ENCODE measurements at places on chromosomes 1 and 21.

DNA sequence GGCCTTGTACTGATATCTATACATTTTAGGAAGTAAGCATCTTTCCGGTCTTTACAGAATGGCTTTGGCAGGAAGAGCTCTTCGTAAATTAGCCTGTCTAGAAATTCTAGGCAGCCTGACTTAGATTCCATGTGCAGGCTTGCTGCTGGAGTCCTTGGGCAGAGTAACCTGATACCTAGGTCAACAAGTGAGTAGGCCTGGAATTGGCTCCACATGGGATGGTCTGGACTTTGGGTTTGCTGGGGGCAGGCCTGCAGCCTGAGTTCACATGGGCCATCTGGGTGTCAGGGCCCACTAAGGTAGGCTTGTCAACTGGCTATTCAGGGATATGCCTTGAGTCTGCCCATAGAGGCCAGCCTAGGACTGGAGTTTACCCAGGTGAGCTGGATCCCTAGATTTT lies 59.6 kb upstream of the CYYR1 start:
- DNase-seq, result no peak

- DNase-seq, result no peak
Measured at GRCh38 chr1:228030451-228031201, 23.8 kb downstream of the WNT3A start.

- DNase-seq, result no peak
Measured at GRCh38 chr1:232244426-232244825, 385.5 kb downstream of the SIPA1L2 start.

DNA sequence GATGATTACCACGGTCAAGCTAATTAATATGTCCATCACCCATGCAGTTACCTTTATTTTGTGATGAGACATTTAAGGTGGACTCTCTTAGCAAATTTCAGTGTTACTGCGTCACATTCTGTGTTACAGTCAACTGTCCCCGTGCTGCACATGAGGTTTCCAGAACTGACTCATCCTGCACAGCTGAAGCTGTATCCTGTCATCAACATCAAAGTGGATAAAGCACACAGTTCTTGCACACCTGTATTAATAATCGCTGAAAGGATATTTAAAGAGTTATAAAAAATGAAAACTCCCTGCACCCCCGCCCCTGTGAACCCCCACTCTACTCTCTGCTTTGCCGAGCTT lies 3.4 kb upstream of the KRTAP10-5 start:
- DNase-seq, result no peak

DNA sequence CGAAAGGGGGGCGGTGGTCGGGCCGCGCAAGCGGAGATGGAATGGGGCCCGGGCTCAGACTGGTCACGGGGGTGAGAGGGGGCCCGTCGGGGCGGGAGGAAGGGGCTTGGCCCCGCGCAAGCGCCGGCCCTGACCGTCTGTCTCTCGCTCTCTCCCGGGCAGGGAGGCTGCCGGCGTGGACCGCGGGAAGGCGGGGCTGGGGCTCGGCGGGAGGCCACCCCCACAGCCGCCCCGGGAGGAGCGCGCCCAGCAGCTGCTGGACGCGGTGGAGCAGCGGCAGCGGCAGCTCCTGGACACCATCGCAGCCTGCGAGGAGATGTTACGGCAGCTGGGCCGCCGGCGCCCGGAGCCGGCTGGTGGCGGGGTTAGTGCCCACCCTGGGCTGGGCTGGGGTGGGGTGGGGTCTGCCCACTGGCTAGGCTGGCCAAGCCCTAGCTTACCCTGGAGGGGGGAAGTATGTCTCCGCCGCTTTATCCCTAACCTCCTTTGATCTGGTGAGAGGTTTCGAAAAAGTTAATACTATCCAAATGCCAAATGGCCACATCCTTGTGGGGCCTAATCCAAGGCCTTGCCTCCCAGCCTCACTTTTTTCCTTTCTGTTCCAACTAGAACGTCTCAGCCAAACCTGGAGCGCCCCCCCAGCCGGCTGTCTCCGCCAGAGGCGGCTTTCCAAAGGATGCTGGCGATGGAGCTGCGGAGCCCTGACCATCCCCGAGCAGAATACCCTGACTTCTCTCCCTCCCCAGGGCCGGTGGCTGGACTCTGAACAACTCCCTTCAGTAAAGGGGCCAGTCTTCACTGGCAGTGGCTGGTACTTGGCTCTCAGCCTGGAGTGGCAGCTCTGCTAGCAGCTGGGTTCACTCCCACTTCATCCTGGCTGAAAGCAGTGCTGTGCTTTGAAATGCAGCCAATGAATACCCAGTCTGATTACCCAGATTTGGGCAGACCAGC lies 636 bp upstream of the YRDC start:
- DNase-seq, result no peak

DNA sequence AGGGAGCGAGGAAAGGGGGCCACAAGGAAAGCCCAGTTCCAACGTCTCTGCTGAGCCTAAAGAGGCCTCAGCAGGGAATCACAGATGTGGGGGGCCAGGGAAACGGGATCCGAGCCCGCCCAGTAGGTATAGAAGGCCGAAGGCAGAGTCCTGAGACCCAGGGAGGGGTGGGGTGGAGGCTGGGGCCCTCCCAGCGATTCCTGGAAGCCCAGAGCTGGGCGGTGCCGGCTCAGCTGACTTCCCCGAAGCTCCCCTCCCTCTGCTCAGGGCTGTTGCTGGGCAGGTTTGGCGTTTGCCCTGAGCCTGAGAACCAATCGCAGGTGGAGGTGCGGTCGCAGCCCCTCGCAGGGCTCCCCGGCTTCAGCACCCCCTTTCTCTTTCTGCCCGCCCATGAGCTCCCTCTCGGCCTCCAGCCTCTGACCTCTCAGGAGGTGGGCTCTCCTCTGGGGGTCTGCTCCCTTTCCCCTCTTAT lies 12.8 kb downstream of the ADAMTSL4 start:
- peak; percentile 66 for DNase-seq

DNA sequence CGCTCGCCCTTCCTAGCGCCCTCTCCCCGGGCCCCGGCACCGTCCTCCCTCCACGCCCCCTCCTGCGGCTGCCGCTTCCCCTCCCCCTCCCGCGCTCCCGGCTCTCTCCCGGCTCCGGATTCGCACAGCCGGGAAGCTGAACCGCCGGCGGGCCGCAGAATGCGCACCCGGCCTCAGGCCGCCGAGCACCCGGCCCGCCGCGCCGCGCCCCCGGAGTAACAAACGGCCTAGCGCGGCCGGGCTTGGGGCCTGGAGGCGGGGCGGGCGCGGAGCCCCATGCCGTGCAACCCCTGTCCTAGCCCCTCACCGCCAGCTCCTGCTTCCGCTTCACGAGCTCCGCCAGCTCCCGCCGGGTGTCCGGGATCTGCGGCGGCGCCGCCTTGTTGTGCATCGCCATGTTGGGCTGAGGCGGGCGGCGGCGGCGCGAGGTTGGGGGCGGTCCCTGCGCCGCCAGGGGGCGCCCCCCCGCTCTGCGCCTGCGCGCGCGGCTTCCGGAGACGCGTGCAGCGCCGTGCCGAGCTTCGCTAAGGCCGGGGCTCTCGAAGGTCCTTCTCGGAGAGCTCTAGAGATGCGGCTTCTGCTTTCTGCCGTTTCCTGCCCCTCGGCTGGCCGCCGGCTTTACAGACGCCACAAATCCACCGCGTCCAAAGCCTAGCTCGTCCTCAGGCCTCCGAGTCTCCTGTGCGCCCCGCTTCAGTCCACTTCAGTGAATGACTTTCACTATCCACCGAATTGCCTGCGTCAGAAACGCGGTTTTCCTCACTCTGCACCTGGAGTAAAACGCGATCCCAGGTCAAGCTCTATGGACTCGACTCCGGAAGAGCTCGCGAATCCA lies at the start of gene MEAF6:
MEAF6 (minus strand) TSS at position 417 of the 835 bp plus-strand sequence; CDS start at position 397, 20 bp downstream.
- peak; percentile 51 for DNase-seq

DNA sequence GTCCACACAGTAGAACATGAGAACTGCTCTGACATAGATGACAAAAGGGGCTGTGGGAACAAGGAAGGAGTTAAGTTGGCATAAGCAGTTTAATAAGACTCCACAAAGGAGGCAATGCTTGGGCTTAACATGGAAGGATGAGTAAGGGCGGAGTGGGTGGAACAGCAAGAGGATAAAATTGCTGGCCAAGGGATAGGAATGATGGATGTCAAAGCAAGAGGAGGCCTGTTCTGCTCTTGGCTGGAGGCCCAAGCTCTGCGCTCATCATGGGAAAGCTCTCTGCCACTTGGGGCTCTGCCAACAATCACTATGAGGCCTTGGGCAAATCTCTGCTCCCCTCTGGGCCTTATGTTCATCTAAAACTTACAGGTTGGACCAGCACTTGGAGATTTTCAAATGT lies 98.3 kb upstream of the CAMK1G start:
- no peak for DNase-seq

GRCh38 chr1:96633695-96634094 lies 87.9 kb upstream of the PTBP2 start:
- no peak for DNase-seq

DNA sequence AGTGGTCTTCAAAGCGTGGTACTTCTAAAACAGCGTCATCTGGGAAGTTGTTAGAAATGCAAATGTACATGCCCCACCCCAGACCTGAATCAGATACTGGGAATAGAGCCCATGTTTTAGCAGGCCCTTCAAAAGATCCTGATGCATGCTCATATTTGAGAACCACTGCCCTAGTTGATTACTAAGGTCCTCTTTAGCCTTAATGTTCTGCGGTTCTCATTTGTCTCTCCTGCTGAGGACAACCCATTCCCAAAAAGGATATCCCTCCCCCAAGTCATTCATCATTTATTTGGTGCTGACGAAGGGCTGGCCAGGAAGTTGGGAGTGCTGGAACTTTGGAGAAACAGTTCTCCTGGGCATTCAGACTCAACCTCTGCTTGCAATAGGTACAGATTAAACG lies 92.4 kb upstream of the RALGPS2 start:
- no peak for DNase-seq

GRCh38 chr1:90768098-90768497 lies 51.0 kb upstream of the BARHL2 start:
- no peak for DNase-seq

- peak; percentile 51 for DNase-seq
Measured at GRCh38 chr1:159008744-159009188, 941 bp upstream of the IFI16 start.

GRCh38 chr1:28577738-28578536 lies 14.1 kb upstream of the RAB42 start:
- DNase-seq, result no peak

DNA sequence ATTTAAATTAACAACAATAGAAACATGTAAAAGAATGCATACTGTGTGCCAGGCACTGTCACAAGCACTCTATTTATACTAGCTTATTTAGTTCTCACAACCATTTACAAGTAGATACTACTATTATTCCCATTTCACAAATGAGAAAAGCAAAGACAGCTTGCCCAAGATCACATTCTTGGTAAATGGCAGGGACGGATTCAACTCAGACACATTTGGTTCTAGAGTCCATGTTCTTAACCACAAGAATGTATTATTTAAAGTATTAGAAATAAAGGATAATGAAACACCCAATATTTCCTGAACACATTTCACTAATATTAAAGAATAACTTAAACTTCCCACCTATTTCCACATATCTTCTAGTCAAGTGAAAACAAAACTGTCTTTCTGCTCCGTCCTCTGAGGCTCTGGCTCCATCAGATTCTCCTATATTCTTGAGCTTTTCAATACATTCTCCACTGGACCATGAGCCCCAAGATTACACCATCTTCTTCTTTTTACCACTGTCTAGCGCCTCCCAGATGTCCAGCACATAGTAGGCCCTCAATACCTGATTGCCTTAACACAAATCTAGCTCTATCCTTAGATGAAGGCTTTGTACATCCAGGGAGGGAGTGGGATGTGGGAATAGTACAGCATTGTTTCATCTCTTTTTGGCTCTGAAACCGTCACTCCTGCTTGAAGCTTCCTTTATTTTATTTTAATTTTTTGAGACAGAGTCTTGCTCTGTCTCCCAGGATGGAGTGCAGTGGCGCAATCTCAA lies 29.3 kb downstream of the SOD1 start:
- DNase-seq, result no peak

GRCh38 chr1:21659099-21659923 lies 9.8 kb downstream of the RAP1GAP start:
- peak; percentile 49 for DNase-seq

DNA sequence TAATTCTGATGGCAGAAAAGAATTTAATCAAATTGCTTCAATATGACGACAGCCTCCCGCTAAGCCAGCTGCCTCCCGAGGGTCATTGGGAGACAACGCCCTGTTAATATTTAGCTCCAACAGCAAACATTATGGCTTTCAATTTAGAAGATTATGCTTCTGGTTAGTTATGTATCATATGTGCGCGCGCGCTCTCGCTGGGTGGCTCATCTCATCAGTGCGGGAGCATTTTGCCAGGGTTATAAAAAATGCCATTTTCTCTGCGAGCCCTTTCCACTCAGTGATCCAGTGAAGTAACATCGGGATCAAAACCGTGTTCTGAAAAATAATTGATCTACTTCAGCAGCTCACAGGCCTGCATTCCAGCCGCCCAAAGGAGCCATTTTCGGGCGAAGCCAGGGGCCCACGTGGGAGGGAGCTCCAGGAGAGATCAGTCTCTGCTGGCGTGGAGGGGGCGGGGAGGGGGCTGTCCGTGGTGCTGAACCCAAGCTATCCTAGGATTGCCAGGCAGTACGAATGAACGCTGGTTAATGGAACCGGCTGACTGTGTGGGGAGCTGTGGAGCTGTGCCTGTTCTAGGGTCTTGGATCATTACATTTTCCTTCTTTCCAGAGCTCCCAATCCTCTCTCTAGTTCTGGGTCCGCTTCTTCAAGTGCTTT lies 219.1 kb upstream of the ZC3H12A start:
- DNase-seq, result no peak

DNA sequence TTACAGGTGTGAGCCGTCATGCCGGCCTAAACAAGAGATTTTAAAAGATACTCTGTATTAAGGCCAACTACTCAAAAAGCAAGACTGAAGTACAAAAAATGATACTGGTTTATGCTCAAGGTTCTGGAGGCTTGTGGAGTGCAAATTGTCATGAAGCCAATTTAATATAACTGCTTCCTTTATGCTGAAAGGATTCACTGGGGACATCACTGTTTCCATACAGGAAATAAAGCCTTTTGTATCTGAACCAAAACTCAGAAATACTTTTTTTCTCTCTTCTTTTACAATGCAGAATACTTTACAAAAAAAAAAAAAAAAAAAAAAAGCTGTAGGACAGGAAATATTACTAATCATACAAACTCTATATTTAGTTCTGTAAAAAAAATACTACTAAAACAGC lies 55.5 kb upstream of the CNN3 start:
- no peak for DNase-seq

- DNase-seq, result no peak
Measured at GRCh38 chr1:51044199-51044598, 57.8 kb upstream of the C1orf185 start.

DNA sequence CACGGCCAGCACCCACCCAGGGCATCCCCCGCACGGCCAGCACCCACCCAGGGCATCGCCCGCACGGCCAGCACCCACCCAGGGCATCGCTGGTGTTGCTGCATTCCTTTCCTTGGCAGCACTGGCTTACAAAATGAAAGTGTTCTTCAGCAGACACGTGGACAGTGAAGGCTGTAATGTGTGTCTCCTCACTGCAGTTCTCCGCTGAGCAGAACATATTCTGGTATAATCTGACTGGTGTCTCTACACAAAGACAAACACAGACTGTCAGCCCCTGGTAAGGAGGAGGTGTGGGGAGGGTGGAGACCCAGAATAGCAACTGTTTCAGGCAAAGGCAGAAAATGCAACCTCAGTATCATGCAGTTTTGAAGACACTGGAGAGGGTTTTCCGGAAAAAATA lies 7.3 kb downstream of the LYPD8 start:
- DNase-seq, result no peak

- peak; percentile 63 for DNase-seq
Measured at GRCh38 chr1:33349778-33350610, 29.1 kb upstream of the A3GALT2 start.

Data from stimulated activated CD8-positive, alpha-beta memory T cell treated with anti-CD3 and anti-CD28 coated beads, Interleukin-4, amount 100 ng/mL, for 4 hours (primary cell).